ENCODE measurements at places on chromosomes 6 and 20. TPM values are rescaled to one million over a fixed set of nuclear protein-coding genes. Genes with fewer than 3 reads are reported as not detected.

The SAMD3 gene
- 2.0 TPM for total RNA-seq

The FRK gene
- total RNA-seq, result 0.11 TPM

The GPR63 gene
- 18.2 TPM for total RNA-seq

The ENPP4 gene
- 13.1 TPM for total RNA-seq

The TRIM31 gene
- total RNA-seq, result not detected

The COL21A1 gene
- 0.43 TPM for total RNA-seq

The HTR1E gene
- not detected for total RNA-seq

The CRIP3 gene
- total RNA-seq, result 21.3 TPM

The BRPF3 gene
- total RNA-seq, result 25.6 TPM

Data from neural progenitor cell (in vitro differentiated cells).